ENCODE measurements at places on chromosomes 1 and 21.

- DNase-seq = no peak
Measured at GRCh38 chr1:216910081-216910840, 187.0 kb upstream of the ESRRG start.

GRCh38 chr21:34690041-34690792 is 21.4 kb downstream of the CLIC6 start:
- DNase-seq = no peak

DNA sequence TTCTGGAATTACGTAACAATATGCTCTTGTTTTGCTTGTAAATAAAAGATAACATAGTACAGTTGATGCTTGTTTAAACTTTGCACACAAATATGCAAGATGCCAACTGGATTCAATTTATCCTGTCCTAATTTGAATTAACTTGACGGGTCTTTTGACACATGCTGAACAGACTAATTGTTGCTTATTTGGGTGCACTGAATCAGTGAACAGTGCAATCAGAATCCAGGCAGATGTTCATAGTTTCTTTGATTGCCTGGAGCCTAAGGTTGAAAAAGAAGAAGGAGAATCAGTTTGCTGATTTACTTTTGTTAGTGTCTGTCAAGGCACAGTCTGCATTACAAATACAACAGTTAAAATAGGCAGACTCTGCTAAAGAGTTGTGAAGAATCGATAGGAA is 307.9 kb downstream of the COL11A1 start:
- no peak for DNase-seq

DNA sequence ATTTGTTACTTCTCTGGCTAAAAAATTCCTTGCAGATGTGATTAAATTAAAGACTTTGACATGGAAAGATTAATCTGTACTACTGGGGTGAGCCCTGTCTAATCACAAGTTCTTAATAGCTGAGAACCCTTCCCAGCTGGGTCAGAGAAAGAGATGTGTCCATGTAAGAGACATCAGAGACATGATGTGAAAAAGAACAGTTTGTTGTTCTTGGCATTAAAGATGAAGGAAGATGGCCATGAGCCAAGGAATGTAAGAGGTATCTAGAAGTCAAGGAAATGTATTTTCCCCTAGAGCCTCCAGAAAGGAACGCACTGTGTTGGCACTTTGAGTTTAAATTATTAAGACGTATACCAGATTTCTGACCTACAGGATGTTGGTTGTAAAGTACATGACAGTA is 1271.5 kb upstream of the PRMT6 start:
- DNase-seq = no peak

GRCh38 chr1:1782399-1783221 is 4.3 kb upstream of the NADK start:
- no peak for DNase-seq

DNA sequence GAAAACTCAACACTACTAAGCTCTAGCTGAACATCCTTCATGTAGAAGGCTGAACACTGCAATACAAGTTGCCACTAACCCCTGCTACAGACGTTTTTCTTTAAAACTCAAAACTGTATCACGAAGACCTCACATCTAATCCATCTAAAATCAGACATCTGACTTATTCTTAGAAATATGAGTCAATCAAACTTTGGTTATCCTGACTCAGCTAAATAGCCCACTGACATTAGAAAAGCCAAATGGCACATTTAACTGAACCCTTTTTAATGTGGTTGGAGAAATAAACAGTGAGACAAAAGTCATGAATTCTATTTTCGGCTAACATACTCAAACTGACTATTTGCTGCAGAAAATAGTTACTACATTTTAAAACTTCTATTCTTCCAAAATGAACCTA is 35.6 kb downstream of the WLS start:
- no peak for DNase-seq

DNA sequence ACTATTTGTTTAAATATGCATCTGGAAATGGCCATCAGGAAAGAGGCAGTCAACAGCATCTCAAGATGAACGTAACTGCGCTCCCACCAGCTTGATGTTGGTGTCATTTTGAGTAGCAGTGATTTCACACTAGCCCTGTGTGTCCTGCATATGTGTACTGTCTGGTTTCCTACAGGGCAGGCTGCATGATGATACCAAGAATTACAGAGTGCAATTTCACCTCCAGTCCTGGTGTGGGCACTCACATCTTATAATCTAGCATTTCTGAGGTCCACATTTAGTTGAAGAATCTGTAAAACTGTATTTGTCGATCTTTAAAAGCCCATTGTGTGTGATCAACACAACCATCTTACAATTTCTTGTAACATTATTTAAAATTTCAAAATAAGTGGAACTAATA is 336.4 kb downstream of the PAPPA2 start:
- no peak for DNase-seq

Measured in stimulated activated CD8-positive, alpha-beta memory T cell treated with anti-CD3 and anti-CD28 coated beads, Interleukin-15, amount 100 ng/mL, for 24 hours (primary cell).